ENCODE measurements at places on chromosomes 5 and 9.

GRCh38 chr9:76877961-76878360 is 28.0 kb downstream of the PRUNE2 start:
- no peak for DNase-seq

- DNase-seq = no peak
Observed at GRCh38 chr5:1262381-1262780, 32.5 kb downstream of the TERT start.

DNA sequence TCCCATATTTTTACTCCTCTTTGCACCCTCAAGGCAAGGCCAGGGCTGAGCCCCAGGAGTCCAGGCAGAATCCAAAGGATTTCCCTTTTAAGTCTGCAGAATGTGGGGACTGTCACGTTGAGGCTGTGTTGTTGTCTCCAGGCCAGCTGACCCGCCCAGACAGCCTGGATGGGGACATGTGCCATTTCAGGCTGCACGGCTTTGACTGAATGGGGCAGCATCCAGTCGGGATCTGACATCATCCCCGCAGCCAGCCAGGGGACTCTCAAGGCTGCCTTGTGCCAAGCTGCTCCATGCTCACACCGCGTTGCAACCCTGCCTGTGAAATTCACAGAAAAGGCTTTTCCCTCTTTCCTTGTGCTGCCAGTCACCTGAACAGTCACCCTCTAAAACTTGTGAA is 2.2 kb upstream of the ZNF366 start:
- no peak for DNase-seq

- DNase-seq = no peak
Observed at GRCh38 chr9:128825923-128826700, 3.5 kb downstream of the SPOUT1 start.

- DNase-seq = no peak
Observed at GRCh38 chr9:26561928-26562327, 330.7 kb downstream of the CAAP1 start.

GRCh38 chr9:71962328-71962727 is 50.9 kb downstream of the C9orf85 start:
- DNase-seq = no peak

DNA sequence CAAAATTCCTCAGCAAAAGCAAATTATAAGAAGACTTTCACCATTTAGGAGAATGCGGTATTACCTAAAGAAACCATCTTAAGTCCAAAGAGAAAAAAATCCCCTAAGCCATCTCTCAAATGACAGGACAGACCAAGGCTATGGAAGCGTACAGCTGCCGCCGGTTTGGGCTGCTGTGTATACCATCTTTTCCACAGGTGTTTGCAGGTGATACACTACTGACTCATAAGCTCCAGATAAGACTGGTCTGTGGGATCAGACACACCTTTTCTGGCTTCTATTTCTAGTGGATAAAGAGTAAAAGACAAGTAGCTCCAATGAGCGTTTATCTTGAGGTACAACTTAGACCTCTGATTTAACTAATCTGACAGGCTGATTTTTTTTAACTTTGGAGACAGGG is 7.7 kb downstream of the CDKN2AIPNL start:
- no peak for DNase-seq

DNA sequence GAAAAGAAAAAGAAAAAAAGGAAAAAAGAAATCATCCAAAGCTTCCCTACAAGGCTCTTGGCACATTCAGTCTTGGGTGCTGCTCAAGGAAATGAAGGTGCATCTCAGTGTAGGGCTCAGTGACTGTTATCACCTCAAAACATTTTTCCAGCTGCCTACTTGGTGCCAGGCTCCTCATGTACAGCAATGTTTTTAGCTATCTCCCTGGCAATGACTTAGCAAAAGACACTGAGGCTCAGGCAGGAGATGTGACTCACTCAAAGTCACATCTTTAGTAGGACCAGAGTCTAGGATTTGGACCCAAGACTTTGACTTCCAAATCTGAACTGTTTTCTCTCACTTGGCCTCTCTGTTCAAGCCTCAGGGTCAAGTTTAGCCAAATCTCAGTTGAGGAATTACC is 264.2 kb downstream of the CRB2 start:
- DNase-seq = no peak

GRCh38 chr5:10111571-10111970 is 138.1 kb downstream of the ATPSCKMT start:
- DNase-seq = peak; percentile 32

GRCh38 chr9:136847088-136847825 is 2.0 kb upstream of the PHPT1 start:
- DNase-seq = no peak

DNA sequence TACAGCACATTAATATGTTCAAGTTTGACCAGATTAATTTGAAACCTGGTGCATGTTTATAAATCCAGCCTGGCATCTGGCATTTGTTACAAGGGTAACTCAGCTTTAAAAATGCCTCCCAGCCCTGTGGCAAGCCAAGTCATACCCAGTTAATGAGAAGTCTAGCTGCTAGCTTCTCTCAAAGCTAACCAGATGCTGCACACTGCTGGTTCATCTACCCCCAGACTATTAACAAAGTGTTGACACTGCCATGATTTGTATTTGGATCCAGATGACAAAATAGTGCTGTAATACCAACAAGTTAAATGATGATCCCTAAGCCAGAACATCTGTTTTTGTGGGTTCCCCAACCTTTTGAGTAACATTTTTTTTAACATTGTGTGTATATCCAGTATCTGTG is 573.7 kb upstream of the DAB2 start:
- DNase-seq = no peak

- no peak for DNase-seq
Observed at GRCh38 chr9:120711841-120712538, 2.3 kb downstream of the MEGF9 start.

DNA sequence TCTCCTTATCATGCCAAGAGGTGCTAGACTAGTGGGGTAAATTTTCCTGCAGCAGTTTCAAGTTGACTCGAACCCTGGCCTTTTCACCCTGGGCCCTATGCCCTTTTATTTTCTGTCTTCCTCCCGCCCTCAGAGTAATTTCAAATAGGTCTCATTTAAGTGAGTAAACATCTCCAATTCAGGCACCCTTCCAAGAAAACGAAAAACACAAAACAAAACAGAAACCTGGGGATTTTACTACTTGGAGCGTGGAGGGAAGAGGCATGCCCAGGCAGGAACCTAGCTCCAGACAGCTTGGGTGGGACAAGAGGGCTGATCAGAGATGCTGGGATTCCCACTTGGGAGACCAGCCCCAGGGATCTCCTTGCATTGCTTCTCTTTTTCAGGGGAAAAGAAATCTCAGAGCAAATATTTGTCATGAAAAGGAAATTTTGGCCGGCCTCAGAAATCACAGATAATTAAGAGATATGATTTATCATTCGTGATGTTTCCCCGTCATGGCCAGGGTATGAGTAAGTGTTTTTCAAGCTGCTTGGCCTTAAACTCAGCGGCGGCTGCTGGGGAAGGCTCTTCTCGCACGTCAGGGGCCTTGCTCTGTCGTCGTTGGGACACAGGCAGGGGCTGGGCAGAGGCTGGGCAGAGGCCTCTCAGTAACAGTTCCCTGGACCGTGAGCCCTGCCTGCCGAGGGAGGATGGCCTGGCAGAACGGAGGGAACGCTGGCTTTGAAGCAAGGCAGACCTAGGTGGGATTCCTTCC is 248.6 kb upstream of the KLF4 start:
- no peak for DNase-seq

DNA sequence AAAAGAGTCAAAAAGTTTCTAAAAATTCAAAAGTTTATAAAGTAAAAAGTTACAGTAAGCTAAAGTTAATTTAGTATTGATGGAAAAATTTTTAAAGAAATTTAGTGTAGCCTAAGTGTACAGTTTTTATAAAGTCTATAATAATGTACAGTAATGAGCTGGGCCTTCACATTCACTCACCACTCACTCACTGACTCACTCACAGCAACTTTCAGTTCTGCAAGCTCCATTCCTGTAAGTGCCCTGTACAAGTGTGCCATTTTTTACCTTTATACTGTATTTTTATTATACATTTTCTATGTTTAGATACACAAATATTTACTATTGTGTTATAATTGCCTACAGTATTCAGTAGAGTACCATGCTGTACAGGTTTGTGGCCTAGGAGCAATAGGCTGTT is 239.5 kb upstream of the MAP3K1 start:
- no peak for DNase-seq

GRCh38 chr5:96905864-96906263 is 29.6 kb downstream of the ERAP2 start:
- DNase-seq = no peak

GRCh38 chr5:93621327-93621798 is 38.3 kb downstream of the NR2F1 start:
- DNase-seq = peak; percentile 26

- no peak for DNase-seq
Observed at GRCh38 chr5:9051779-9052178, 494.1 kb downstream of the SEMA5A start.

- DNase-seq = peak; percentile 47
Observed at GRCh38 chr5:55904152-55904551, 53.0 kb downstream of the IL31RA start.

- DNase-seq = no peak
Observed at GRCh38 chr5:68273717-68274409, 58.3 kb downstream of the PIK3R1 start.

GRCh38 chr9:98455256-98456155 is 200.1 kb upstream of the TBC1D2 start:
- no peak for DNase-seq

- DNase-seq = no peak
Observed at GRCh38 chr5:161183559-161183958, 331.5 kb upstream of the ATP10B start.

- no peak for DNase-seq
Observed at GRCh38 chr9:109903515-109904138, 123.6 kb downstream of the PALM2AKAP2 start.

DNA sequence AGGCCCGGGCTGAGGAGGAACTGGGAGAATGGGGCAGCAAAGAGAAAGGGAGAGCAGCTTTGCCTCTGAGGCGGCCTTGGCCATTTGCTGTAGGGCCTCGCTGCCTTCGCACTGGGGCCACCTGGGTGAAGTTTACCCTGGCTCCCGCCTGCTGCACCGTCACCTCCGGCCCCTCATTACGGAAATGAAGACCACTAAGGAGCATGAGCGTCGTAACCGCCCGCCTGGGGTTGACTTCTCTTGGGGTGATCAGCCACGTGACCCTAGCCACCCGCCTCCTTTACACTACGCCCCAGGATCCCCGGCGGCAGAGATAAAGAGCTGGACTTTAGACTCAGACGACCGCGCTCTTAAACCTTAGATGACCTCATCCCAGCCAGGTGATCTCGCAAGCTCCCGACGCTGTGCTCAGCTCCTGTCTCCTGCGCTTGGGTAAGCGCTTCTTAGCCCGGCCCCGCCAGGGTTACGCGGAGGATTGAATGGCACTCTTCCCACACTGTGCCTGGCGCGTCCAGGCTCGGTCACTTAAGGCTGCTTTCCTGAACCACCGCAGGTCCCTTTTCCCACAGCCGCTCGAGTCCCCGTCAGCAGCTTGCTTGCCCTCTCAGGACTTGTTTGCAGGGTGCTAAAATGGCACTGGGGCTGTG is 107.9 kb upstream of the LARP1 start:
- no peak for DNase-seq

- no peak for DNase-seq
Observed at GRCh38 chr5:84260939-84261338, 123.7 kb downstream of the EDIL3 start.

DNA sequence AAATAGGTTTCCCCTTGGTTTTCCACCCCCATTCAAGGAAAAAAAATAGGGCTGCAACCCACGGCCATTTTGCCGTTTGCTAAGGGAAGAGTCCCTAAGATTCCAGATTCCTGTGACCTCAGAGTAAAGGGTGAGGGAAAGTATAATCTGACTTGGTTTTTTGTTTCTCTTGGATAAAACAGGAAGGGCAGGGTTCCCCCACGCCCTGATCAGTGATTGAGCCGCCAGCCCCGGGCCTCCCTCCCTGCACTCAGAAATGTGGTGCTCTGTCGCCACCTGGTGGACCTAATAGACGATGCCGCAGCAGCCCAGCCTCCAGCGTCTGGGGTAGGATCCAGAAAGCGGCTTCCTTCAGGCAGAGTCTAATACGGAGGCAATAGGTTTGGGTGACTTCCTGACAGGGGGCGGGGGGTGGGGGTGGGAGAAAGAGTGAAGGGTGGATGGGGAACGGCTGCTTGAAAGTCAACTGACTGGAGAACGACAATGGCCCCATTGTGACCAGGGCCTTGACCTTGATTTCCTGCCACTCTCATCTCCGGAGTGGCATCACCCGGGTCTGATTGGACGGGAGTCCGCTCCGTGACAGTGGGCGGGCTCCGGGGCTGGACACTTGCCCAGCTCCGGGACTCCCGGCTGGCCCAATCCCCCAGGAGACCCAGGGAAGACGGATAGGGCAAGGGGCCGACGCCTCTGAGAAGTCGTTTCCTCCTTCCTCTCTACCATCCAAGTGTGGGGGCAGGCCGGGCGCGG is 17.8 kb upstream of the CYSTM1 start:
- DNase-seq = peak; percentile 71

GRCh38 chr9:8917956-8918739 is 1118.6 kb upstream of the DMAC1 start:
- no peak for DNase-seq

DNA sequence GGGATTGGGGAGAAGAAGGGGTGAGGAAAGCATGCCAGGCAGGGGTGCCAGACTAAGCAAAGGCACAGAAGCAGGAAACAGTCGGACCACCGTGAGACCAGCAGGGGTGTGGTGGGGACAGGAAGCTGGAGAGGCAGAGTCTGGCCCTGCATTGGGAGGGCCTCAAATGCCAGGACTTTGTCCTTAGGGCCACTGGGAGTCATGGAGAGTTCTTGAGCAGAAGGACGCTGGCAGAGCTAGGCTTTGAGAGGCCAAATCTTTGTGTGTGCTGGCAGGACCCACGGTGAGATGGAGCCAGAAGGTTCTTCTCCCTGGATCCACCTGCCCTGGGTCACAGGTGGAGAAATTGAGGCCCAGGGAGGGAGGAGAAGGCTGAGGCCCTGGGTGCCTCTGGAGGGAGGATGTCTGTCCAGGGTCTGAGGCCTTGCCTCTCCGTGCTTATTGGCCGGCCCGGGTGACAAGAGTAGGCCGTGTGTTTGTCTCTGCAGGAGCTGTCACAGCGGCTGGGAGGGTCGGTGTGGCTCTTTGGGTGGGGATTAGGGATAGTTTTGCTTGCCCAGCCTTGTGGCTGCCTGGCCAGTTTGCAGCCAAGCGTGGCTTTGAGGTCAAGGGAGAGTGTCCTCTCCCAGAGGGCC is 1.8 kb upstream of the ENG start:
- no peak for DNase-seq

GRCh38 chr5:98518754-98519153 is 254.7 kb upstream of the RGMB start:
- no peak for DNase-seq

DNA sequence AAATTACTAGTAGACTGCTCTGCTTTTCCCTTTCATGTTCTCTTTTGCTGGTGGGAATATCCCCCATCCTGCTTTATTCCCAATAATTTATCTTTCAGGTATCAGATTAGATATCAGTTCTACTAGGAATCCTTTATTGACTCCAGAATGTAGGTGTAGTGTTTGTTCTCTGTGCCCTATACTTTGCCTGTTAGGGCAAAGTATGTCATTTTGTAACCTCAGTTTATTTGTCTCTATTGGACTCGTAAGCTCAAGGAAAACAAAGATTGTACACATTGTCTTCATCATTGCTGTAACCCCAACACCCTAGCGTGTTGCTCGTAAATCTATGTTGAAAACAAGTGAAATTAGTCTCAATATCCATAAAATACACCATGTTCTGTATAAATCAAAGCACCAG is 190.5 kb downstream of the COMMD10 start:
- no peak for DNase-seq

GRCh38 chr9:88567870-88568269 is 32.9 kb downstream of the NXNL2 start:
- DNase-seq = no peak

Data from smooth muscle cell of the brain vasculature (primary cell).